Upper lobe of left lung (tissue), 6 donors: ENCODE measurements at places on chromosomes 1 and 21. TPM values are rescaled to one million over a fixed set of nuclear protein-coding genes. Genes with fewer than 3 reads are reported as not detected.

ALX3 gene
- total RNA-seq, result not detected

PHLDA3 gene
- total RNA-seq, result 62.3 TPM

ASCL5 gene
- total RNA-seq, result not detected

DENND2C gene
- 6.3 TPM for total RNA-seq

C1orf226 gene
- total RNA-seq, result 14.3 TPM

DAB1 gene
- total RNA-seq, result not detected
